ENCODE measurements at places on chromosomes 2 and 18.
A peak's percentile ranks its signal among the peaks of the same experiment; 100 is the strongest.

DNA sequence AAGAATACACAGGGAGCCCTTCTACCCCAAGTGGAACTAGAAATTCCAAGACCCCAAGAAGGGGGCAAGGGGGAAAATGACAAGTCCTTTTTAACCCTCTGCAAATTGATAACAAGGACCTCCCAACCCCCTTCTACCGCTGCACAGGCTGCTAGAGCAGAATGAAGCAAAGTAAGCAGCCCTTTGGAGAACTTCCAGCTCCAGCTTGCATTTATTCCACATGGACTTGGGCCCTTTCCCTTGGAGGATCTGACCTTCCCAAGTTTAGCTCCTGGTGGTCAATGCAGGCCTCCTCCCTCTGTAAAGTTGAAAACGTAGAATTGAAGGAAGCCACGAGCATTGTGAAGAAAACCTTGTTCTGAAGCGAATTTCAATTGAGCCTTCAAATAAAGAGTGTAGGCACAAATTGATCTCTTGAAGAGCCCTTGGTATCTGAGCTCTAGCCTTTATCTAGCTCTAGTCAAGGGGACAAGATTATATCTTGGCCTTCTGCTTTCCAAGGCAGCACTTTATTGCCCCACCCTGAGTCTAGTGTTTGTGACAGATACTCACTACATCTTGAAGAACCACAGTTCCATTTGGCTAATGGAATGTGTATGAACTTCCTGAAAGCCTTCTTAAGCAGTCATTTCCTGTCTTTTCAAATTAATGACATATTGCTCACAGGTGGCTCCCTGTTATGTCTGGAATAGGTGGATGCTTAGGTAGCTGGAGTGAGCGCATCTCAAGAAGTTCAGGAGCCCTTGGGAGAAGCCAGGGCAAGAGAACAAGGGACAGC is 37.2 kb downstream of the SLC14A2 start:
- no peak for DNase-seq

DNA sequence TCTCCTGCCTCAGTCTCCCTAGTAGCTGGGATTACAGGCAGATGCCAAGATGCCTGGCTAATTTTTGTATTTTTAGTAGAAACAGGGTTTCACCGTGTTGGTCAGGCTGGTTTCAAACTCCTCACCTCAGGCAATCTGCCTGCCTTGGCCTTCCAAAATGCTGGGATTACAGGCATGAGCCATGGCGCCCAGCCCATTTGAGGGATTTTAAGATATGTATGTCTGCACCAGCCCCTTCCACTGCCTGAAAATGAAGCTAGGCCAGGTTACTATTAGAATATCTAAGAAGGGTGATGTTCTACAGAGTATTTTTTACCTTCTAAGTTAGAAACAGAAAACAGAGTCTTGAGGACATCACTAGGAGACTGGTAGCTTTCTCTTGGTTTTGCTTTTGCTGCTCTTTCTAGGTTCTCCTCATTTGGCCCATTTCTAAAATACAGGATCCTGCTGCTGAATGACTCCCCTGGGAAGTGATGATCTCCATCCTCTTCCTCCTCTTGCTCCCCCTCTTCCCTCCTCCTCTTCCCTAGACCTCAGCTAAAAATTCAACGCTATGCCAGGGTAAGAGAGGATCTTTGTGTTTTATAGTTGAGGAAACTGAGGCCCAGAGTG is 118.5 kb downstream of the MYCN start:
- no peak for DNase-seq

- DNase-seq = no peak
These were observed at the start of gene TFCP2L1 for GRCh38 chr2:121284463-121285449. TSS of gene TFCP2L1 (minus strand) at chr2:121285202. CDS start at chr2:121285109, 93 bp downstream.

DNA sequence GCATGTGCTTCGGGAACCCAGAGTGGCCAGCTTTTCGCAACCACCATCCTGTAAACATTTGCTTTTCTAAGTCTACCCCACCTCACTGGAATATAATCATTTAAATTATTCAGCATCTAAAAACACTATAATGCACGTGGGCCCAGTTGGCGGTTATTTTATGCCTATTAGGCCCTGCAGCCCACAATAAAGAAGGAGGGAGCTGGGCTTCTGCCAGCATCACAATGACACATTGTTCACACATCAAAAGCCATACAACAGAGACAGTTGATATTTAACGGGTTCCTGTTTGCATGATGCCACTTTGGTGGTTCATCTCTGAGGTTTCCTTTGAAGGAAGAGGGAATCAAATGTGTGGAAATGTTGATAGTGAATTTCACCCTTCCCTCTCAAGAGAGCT is 916.0 kb upstream of the CELF4 start:
- no peak for DNase-seq

DNA sequence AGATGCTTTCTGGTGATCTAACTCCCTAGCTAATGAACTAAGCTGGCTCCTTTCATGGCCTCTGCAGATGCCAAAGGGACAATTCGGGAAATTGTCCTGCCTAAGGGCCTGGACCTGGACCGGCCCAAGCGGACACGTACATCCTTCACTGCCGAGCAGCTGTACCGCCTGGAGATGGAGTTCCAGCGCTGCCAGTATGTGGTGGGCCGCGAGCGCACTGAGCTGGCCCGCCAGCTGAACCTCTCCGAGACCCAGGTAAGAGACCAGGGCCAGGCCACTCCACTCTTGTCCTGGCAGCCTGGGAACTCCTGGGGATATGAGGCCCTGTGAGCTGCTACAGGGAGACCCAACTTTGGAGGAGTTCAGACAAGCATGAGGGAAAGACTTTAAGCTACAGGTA is 14.7 kb upstream of the ATP6V1B1 start:
- DNase-seq = peak; percentile 25

DNA sequence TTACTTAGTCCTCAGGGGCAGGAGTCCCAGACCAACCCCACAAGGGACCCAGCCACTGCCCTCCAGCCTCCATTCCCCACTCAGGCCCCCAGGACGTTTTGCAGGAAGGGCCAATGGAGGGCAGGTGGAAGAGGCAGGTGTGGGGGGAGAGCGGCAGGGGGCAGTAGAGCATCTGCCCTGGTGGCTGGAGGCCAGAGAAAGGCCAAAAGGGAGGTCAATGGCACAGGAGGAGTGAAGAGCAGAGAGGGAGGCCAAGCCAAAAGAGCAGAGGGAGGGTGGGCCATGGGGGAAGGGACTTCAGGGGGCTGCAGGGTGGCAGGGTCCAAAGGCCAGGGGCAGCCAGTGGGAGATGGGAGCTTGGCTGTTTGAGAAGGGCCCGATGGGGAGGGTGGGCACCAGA is 17.3 kb upstream of the GPR55 start:
- peak; percentile 12 for DNase-seq

DNA sequence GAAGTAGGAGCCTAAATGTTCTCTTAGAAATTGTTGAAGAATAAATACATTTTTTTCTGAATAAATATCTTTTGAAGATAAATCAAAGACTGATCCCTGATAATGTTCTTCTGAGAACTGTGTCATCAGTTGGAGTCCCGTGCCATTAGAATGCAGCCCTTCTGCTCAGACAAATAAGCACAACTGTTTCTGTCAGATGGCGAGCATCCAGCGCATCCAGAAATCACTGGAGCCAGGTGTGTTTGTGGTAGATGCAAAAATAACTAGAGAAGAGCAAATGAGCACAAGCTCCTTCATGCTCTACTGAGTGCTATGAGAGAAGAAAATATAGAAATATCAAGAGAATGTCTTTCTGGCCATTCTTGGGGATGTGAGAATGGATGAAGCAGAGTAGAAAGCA is 573.7 kb downstream of the THSD7B start:
- DNase-seq = no peak

GRCh38 chr18:10295751-10296150 is 158.7 kb upstream of the APCDD1 start:
- DNase-seq = no peak

DNA sequence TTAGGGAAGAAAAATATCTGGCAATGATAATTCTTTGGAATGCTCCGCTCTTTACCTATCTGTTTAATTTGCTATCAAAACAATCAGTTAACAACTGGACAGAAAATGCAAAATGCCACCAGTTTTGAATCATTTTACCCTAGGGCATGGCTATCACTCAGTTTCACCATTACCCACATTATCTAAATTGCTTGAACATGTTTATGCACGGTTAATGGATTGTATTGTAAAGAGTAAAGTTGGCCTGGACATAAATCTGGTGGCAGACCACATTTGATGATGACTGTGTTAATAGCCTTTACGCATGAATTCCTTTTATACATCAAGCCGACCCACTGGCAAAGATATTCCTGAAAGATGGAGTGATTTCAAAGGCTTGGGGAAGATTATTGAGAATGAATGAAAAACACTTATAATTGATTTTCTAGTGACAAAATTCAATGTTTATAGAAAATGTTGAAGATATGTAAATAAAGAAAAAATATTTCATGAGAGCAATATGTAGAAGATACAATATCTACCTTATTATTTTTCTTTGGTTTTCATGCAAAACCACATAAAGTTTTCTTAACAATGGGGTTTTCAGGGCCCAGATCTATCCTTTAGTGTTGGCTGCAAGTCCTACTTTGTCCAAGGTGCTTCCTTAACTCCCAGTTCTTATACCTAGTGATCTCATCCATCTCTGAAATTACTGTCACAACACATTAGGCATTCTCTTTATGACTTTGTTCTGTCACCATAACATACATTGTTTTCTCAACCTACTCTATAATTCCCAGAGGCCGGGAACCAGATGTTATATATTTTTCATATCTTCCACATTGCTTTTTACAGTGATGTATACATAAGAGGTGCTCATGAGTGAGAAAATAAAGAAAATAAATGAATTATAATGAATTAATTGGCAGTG is 265.1 kb downstream of the RIT2 start:
- DNase-seq = no peak

DNA sequence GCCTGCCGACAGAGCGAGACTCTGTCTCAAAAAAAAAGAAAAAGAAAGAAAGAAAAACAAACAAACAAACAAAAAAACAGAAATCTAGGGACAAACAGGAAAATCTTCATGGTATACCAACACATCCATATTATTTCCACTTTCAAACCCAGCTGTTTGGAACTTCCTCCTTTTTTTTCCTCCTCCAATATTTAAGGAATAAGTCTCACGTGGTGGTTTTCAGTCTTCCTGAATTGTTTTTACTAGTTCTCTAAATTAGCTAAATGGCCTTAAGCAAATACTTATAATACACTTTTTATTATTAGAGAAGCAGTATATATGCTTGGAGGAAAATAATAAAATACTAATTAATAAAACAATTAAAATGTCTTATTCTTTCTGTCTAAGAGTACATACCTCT is 48.7 kb upstream of the GLS start:
- DNase-seq = no peak

GRCh38 chr18:65227970-65228369 is 522.8 kb upstream of the CDH7 start:
- DNase-seq = no peak

DNA sequence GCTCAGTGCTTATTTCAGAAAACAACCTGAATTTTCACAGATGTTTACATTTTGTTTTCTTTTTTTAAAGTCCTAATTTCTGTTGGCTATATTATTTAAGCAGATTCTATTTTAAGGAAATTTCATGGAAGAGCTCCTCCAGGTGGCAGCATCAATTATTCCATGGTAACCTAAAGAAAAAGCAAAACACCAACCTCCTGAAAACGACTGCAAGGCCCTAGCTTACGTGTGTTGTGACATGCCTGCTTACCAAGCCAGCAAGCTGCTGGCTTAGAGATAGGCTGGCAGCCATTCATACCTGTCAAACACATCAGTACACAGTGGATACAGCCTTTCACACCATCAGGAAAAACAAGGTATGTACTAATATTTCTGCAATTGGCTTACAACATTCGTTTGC is 64.9 kb downstream of the LPIN2 start:
- no peak for DNase-seq

- DNase-seq = no peak
These were observed 158.4 kb downstream of the LNPK start for GRCh38 chr2:175843625-175844024.

DNA sequence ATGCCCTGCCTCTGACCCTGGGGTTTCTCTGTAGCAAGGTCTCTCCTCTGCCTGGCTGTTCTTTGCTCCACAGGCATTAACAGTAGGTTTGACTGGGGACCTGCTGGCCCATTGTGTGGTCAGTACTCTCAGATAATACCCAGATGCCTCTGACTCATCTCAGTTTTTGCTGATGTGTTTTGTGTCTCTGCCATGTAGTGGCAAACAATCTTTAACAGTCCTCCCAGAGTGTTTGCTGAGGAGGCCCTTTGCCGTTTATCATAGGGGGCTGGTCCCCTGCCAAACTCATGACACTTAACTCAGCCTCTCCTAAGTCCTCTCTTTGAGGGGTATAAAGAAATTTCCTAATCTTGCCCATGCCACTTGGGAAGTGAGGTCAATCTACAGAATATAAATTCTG is 793.7 kb upstream of the FANCL start:
- no peak for DNase-seq

DNA sequence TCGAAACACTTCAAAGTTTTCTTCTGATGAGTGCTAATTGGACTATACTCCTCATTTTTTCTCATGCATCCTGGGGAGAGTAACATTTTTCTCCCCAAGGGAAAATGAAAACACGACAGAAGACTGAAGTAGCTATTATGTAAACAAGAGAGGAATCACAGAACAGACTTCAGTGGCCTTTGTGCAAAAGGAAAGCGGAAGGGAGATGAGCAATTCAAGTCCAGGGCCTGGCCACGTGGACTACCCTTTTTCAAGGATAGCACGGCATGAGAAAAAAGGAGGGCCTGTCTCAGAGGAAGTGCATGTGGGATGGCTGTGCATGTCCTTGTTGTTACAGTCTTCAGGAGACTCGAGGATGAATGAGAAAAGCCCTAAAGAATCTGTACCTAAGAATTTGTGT is 43.8 kb upstream of the KCNE4 start:
- DNase-seq = no peak

GRCh38 chr2:219177552-219178376 is at the start of gene RETREG2:
TSS of gene RETREG2 (plus strand) at chr2:219178275. CDS start at chr2:219178353, 78 bp downstream.
- peak; percentile 91 for DNase-seq

GRCh38 chr2:85534881-85535280 is 4.1 kb upstream of the MAT2A start:
- no peak for DNase-seq

- no peak for DNase-seq
These were observed 813 bp downstream of the NDC80 start for GRCh38 chr18:2572171-2572569.

DNA sequence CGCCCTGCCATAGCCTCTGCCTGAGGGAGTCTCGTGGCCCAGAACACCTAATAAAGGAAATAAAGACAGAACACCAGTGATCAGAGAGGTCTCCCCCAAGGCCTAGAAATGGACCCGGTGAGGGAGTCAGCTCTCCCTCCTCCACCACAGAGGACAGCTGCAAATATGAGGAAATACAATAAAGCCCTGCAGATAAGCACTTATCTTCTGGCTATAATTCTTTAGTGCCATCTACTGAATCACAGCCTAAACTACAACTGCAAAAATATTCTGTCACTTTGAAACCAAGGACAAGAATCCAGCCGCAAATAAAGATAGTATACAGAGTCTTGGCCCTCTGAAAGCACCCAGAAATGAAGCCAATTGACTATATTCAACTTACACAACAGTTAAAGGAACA is 42.4 kb upstream of the TACR1 start:
- DNase-seq = no peak
